ENCODE measurements at places on chromosomes 16 and 17. TPM values are rescaled to one million over a fixed set of nuclear protein-coding genes. Genes with fewer than 3 reads are reported as not detected.

GRCh38 chr17:83083368-83084201 is 4.2 kb downstream of the METRNL start:
- peaks cover 33% of the 10 kb centered on the region for H3K36me3 ChIP-seq
- peak; percentile 87 for DNase-seq
- peaks cover 67% of the 10 kb centered on the region for H3K4me1 ChIP-seq

Gene DHX58
- 11.8 TPM for polyA plus RNA-seq

DNA sequence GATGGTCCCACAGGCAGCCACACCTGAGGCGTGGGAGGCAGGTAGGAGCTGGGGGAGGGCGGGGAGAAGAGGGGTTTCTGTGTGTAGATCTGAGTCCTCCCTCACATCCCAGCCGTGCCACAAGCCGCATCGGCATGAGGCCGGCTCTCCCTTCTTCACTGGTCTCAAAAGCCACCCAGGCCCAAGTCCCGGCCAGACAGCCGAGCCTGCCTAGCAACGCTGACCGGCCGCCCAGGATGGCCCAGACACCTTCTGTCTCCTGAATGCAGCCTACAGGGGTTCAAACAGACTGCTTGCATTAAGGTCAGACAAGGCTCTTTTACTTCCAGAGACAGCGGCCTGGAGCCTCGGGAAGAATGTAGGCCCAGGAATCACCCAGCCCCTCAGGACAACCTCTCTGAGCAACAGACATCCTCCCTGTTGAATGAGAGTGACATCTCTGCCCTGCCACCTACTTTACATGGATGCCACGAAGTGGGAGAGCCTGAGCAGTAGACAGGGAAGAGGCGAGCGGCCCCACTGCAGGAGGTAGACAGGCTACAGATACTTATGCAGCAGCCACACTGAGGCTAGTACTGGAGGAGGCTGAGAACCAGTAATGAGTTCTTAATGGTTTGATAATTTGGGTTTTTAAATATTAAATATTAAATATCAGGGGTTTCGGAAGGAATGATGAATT is 69.6 kb downstream of the N4BP1 start:
- no peak for DNase-seq
- peaks cover 8% of the 10 kb centered on the region for H3K4me1 ChIP-seq
- H3K4me3 ChIP-seq, result no peak overlapping the region
- H3K27ac ChIP-seq, result no peak overlapping the region
- no peaks in the 10 kb centered on the region for H3K27me3 ChIP-seq

DNA sequence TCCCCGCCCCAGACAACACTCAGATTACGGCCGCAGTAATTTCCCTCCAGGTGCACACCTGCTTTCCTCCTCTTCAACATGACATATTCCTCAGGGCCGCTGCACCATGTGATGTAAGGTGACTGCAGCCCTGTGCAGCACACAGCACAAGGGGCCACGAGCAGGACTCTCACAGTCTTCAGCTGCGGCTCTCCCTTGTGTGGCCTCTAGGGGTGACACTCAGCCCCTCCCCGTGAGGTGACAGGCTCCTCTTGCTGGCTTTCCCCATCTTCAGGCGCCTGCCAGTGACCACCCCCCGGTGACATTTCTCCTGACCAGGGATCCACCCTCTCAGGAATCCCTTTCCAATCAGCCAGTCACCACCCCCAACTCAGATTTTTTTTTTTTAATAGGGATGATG is 31.3 kb upstream of the ABCC3 start:
- peaks cover 3% of the 10 kb centered on the region for H3K27me3 ChIP-seq
- DNase-seq, result no peak
- peaks cover 3% of the 10 kb centered on the region for H3K4me1 ChIP-seq
- H3K4me3 ChIP-seq, result no peak overlapping the region

- no peak overlapping the region for H3K4me3 ChIP-seq
- no peaks in the 10 kb centered on the region for H3K36me3 ChIP-seq
Observed at GRCh38 chr17:16363749-16364536, 10.7 kb upstream of the CENPV start.

Gene TP53TG3
- polyA plus RNA-seq, result not detected

Gene TP53TG3D
- not detected for polyA plus RNA-seq

- no peaks in the 10 kb centered on the region for H3K4me1 ChIP-seq
- no peak overlapping the region for H3K27ac ChIP-seq
- H3K36me3 ChIP-seq, result no peaks in the 10 kb centered on the region
- no peak for DNase-seq
- H3K4me3 ChIP-seq, result no peak overlapping the region
Observed at GRCh38 chr17:30556374-30557332, 79.4 kb downstream of the GOSR1 start.

Gene MYH1
- polyA plus RNA-seq, result 0.01 TPM

GRCh38 chr17:8314797-8315763 is 5.0 kb downstream of the ARHGEF15 start:
- no peak overlapping the region for H3K27ac ChIP-seq
- no peak overlapping the region for H3K4me3 ChIP-seq
- peaks cover 81% of the 10 kb centered on the region for H3K27me3 ChIP-seq
- H3K4me1 ChIP-seq, result peaks cover 6% of the 10 kb centered on the region
- DNase-seq, result peak; percentile 19
- no peaks in the 10 kb centered on the region for H3K36me3 ChIP-seq

Gene ABCC1
- polyA plus RNA-seq, result 10.6 TPM

All from large intestine (tissue), 12 donors.